ENCODE measurements at places on chromosomes 11 and 22. TPM values are rescaled to one million over a fixed set of nuclear protein-coding genes. Genes with fewer than 3 reads are reported as not detected.

GRAP2 gene
- not detected for total RNA-seq

SUSD2 gene
- 54.2 TPM for total RNA-seq

OR4C46 gene
- total RNA-seq: not detected

JAML gene
- not detected for total RNA-seq

CCDC73 gene
- total RNA-seq: 0.05 TPM
